Tibial nerve (tissue), 4 donors: ENCODE measurements at places on chromosomes 5 and 9. TPM values are rescaled to one million over a fixed set of nuclear protein-coding genes. Genes with fewer than 3 reads are reported as not detected.
A peak's percentile ranks its signal among the peaks of the same experiment; 100 is the strongest.

GRCh38 chr9:24881361-24881760, 335.7 kb upstream of the IZUMO3 start:
- no peak for DNase-seq

DNA sequence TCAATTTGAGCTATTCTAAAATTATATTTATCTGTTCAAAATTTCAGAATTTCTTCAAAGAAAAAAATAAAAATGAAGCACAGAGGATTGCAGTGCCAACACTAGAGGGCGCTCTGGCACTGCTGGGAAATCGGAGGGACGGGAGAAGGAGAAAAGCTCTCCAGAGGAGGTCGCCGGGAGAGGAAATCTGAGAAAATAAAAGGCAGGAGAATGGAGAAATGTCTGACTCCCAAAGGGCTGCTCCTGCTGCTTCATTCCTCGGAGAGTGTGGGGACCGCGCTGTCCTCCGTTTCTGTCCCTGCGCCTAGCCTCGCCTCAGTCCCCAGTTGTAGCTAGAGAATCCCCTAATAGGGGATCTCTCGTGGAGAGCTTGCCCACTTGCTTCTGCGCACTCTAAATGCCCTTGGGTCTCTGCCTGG, 40.0 kb upstream of the ARSB start:
- DNase-seq, result peak; percentile 46

- DNase-seq, result peak; percentile 94
These were observed at the start of gene PDGFRB for GRCh38 chr5:150155258-150156026. Gene PDGFRB, minus strand, starts transcription at chr5:150155845. Its CDS starts 18,798 bp downstream, at chr5:150137047.

- no peak for DNase-seq
These were observed 26.7 kb downstream of the SRFBP1 start for GRCh38 chr5:121988488-121988887.

- no peak for DNase-seq
These were observed 113.1 kb upstream of the IRX2 start for GRCh38 chr5:2864515-2865105.

DNA sequence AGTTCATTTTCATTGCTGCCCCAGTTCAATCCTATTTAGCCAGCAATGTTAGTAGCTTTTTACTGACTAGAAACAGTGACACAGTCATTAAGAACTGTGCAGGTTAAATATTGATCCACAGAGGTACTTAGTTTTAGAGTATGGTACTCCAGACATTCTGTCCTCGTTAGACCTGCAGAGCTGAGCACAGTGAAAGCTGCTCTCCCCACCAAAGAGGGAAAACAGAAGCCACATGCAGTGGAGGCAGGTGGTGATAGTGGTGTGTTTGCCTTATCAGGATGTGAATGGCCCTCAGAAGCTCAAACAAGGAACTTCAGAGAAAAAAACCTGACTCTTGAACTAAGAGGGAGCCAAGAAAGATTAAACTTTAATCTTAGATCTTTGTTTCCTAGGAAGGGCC, 75.5 kb downstream of the UNC13B start:
- DNase-seq, result no peak

DNA sequence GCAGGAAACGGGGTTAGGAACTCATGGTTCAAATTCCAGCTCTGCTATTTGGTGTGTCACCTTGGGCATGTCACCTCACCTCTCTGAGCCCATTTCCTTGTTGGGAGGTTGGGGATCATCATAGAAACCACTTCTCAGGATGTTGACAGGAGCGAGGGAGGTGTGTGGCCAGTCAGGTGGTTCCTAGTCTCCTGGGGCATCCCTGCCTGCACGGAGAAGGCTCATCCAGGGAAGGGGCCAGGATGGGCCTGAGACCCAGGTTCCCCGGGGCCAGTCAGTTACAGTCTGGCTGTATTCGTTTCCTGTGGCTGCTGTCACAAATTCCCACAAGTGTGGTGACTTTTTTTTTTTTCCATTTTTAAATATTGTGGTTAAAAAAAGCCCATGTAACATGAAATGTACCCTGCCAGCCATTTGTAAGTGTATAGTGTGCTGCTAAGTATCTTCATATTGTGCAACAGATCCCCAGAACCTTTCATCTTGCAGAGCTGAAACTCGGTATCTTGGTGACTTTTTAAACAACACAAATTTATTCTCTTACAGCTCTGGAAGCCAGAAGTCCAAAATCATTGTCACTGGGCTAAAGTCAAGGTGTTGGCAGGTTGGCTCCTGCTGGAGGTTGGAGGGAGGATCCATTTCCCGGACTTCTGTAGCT, 78.7 kb upstream of the UNC5A start:
- no peak for DNase-seq

- no peak for DNase-seq
These were observed 35.7 kb upstream of the ORM1 start for GRCh38 chr9:114287001-114287762.

- no peak for DNase-seq
These were observed 69.4 kb downstream of the IQGAP2 start for GRCh38 chr5:76472335-76473008.

GRCh38 chr5:167790462-167791260, 500.8 kb upstream of the WWC1 start:
- DNase-seq, result no peak

DNA sequence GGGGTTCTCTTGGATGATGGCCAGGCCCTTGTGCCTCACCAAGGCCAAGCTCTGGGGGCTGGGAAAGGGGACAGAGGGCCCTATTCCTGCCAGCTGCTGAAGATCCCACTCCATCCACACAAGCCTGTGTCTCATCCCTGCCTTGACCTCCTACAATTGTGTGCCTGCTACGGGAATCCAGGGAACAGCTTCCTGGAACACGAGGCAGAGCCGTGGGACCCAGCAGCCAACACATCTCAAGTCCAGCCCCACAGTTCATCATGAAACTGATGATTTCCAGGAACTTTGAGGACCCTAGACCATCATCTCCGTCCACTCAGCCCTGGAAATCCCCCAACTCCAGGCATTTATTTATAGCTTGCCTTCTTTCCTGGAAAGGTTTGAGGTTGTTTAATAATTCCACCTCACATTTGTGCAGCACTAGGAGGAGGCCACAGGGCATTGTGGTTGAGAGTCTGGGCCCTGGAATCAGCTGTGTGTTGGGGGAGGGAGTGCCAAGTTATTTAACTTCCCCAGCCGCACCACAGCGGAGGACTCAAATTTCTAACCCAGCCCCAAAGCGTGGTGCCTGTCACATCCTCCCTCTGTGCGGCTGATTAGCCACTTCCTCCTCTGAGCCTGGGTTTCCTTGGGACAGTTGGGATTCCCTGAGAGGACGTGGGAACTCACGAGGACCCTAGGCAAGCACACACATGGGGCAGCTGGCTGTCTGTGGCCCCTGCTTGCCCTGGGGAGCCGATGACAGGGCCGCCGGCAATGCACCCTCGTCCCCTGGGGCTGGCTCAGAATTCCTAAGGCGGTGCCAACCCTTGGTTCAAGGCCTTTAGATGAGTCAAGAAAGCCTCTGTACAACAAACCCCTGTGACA, 58.2 kb upstream of the GGTA1 start:
- DNase-seq, result peak; percentile 48

GRCh38 chr5:6729386-6730310, 16.4 kb downstream of the TENT4A start:
- DNase-seq, result no peak

DNA sequence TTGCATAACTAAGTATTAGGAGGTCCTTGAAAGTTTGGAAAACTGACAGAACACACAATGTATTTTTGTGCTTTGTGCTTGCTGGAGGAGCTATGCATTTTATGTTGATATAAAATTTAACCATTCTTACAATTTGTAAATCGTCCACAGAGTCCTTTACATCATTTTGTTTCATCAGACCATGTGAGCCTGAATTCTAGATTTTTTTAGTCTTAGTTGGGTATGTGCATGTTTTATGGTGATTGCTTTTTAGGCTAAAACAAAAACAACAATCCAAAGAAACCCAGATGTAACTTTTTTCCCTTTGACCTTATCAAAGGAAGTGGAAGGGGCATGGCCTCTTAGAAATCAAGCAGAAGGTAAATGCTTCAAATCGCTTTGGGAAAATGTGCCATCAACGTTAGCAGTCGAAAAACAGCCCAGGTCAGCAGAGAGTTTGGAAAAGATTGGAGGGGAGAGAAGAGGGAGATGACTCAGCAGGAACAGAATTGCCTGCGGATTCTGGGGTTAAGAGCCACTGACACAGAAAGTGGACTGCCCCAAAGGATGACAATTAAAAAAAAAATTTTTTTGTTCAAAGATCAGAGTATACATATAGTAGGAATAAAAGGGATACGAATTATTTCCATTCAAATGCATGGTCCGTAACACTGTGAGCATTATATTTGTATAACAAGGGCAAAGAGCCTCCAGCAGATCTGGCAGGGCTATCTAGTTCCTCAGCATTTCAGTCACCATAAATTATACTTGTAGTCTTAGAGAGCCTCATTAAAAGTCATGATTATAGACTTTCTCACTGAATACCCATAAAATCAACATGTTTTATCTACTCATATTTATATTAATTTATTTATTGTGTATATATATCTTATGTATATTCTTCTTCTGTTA, 253.5 kb upstream of the HAPLN1 start:
- DNase-seq, result no peak

DNA sequence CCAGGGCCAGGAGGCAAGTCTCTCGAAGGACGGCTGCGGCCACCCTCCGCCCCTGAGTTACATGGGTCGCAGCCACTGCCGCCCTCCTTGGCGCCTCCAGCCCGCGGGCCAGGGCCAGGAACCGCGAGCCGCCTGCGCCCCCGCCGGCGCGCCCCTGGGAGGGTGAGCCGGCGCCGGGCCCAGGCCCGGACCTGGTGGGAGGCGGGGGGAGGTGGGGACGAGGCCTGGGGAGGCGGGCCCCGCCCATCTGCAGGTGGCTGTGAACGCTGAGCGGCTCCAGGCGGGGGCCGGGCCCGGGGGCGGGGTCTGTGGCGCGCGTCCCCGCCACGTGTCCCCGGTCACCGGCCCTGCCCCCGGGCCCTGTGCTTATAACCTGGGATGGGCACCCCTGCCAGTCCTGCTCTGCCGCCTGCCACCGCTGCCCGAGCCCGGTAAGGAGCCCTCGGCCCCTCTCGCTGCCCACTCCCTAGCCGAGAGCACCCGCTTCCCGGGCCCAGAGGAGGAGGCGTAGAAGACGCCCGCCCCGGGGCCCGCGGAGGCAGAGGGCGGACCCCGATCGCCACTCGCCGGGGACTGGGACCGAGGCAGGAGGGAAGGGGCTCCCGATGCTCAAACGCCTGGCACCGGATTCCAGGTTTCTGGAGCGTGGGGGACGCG, at the start of gene ASS1:
TSS of gene ASS1 (plus strand) at position 397 of the 657 bp plus-strand sequence. CDS start 7,268 bp downstream, outside the sequence.
- no peak for DNase-seq

- DNase-seq, result no peak
These were observed 136.8 kb downstream of the TLE1 start for GRCh38 chr9:81552581-81552991.

Gene NTNG2
- total RNA-seq, result 0.87 TPM

Gene DRD1
- not detected for total RNA-seq

Gene HAVCR2
- 7.7 TPM for total RNA-seq

Gene ATG12
- total RNA-seq, result 36.0 TPM

Gene CCDC192
- total RNA-seq, result 1.8 TPM

Gene HRCT1
- 7.2 TPM for total RNA-seq

Gene ASPN
- total RNA-seq, result 18.4 TPM

Gene CATSPER3
- total RNA-seq, result not detected

Gene KLHL3
- 27.6 TPM for total RNA-seq

Gene FCHO2
- total RNA-seq, result 37.5 TPM

Gene KIF20A
- 0.44 TPM for total RNA-seq

Gene LYSMD3
- total RNA-seq, result 15.7 TPM
